ENCODE measurements at places on chromosomes 7 and 10.

DNA sequence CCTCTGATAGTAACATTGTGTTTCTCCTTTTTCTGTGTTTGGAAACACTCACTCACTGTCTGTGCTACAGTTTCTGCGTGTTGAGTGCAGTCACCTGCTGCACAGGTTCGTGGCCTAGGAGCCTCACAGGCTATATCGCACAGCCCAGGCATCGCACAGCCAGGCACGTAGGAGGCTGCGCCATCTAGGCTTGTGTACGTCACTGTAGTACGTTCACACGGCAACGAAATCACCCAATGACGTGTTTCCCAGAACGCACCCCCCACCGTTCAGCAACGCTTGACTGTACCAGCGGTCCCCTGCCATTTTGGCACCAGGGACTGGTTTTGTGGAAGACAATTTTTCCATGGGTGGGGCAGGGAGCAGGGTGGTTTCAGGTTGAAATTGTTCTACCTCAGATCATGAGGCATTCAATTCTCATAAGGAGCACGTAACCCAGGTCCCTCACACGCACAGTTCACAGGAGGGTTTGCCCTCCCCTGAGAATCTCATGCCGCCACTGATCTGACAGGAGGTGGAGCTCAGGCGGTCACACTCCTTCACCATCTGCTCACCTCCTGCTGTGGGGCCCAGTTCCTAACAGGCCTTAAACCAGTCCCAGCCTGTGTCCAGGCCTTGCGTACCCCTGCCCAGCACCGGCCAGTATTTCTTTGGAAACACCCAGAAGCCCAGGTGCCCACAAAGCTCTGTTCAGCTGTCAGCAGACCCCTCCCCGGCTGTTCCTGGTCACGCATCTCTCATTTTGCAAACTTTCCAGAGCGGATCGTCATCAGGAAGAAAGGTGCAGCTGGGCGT is 23.2 kb upstream of the PRKAR1B start:
- DNase-seq, result no peak

GRCh38 chr10:11713963-11714362 is 28.2 kb upstream of the ECHDC3 start:
- no peak for DNase-seq

DNA sequence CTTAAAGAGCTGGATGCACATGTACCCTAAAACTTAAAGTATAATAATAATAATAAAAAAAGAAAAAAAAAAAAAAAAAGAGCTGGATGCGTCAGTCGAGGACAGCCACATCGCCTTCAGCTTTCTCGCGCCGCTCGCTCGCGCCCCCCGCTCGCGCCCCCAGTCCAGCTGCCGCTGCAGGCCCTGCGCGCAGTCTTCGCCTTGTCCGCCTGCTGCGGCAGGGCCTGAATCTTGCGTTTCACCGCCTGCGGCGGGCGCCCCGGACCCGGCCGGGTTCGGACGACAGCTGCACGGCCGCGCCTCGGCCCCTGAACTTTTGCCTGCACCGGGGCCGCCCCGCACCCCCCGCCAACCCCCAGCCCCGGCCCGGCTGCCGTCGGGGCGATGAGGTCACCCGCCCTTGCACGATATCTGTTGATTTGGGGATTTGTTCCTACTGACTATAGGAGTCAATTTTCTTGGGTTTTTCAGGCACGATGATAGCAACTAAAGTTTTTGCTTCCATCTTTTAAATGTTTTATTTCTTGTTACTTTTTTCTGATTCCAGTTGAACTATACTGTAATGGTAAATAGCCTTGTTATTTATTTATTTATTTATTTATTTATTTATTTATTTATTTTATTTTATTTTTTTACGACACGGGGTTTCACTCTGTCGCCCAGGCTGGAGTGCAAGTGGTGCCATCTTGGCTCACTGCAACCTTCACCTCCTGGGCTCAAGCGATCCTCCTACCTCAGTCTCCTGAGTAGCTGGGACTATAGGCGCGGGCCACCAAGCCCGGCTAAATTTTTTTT is 33.5 kb upstream of the CPN1 start:
- no peak for DNase-seq

GRCh38 chr7:6164010-6164409 is 108.4 kb downstream of the CYTH3 start:
- DNase-seq, result no peak

DNA sequence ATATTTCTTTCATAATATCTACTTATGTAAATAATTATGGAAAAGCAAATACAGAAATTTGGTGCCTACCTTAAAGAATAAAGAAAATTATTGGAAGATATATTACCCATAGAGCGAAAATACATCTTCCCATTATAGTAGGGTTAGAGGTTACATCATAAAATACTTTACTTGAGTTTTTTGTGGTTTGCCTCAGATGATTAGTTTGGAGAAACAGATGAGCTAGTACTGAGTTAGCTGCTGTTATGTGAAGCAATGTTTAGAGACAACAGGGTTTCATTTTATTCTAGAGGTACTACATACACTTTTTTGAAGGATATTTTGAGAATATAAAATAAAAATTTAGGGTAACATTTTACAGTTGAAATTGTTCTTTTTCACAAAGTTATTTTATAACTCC is 2.9 kb upstream of the MLLT10 start:
- DNase-seq, result no peak

DNA sequence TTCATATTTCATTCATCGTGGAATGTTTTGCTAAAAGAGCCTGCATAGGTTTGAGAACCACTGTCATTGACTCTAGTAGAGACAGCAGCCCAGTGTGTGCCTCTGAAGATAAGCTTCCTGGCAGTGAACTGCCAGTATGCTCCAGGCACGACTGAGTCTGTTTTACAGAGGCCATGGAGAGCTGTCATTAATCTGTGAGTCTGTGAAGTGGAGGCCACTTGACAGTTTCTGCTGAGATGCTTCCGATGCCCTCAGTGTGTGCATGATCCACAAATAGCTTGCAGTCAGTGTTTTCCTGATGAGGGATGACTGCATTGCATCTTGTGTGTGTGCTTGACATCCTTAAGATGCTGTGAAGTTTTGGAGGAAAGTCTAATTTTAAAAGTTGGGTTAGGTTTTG is 162.2 kb downstream of the PFKFB3 start:
- DNase-seq, result no peak

DNA sequence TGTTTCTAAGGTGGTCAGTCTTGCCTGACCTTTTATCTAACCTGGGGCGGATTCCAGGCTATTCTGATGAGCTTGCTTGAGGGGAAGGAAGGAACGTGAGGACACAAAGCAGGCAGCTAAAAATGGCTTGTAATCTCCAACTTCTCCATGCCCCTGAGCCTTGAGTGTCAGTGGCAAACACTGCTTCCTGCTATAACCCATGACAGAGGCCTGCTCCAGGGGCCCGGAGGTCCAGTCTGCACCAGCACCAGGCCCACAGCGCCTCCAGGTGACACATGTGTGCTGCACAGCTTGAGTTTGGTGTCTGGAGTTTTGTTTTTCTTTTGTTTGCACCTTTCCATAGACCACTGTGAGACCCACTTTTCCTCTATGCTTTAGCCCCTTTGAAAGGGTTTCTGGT is 207.9 kb downstream of the PAXIP1 start:
- DNase-seq, result no peak

DNA sequence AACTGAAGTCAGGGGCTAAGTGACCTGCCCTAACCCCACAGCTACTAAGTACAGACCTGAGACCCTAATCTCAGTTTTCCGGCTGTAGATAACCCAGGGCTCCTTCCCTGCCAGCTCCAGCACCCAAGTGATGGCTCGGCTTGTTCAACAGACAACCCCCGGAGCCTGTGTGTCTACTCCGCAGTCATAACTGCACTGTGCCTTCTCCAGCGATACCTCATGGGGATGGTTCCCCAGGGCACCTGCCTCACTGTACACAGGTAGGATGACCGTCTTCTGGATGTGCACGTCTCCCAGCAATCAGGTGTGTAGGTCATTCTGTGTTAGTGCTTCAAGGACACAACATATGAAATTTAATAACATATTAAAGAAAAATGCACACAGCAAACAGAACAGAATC is 37.1 kb downstream of the CPXM2 start:
- no peak for DNase-seq

DNA sequence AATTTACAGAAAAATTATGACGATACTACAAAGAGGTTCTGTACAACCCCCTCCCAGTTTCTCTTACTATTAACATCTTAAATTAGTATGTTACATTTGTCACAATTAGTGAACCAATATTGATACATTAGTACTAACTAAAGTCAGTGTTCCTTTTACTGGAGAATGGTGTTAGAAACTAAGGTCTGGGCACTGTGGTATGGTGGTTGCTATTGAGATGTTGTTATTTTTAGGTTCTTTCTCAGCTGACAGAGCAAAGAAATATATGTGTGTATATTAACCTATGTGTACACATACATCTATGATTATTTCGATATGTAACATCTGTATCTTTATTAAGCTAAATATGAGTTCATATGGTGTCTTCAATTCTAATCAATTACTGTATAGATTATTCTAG is 11.7 kb upstream of the CFTR start:
- DNase-seq, result no peak

GRCh38 chr7:2800931-2801688 is 43.0 kb downstream of the GNA12 start:
- DNase-seq, result no peak

GRCh38 chr10:133528296-133528844 is 1.2 kb downstream of the CYP2E1 start:
- no peak for DNase-seq

DNA sequence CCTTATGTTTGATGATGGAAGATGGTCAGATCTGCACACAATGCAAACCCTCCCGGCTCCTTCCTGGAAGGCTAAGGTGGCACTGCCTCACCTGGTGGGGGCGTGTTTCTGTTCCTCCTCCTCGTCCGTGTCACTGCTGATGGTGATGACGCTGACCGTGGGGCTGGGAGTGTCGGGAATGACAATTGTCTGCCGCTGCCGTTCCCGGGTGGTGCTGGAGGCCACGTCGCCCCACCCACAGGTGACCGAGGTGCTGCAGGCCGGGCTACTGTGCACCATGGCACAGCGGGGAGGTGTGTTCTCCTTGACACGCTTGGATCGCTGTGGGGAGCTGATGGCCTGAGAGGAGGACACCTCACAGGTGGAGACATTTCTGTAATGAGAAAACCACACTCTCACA is 73.1 kb downstream of the CLEC2L start:
- no peak for DNase-seq

DNA sequence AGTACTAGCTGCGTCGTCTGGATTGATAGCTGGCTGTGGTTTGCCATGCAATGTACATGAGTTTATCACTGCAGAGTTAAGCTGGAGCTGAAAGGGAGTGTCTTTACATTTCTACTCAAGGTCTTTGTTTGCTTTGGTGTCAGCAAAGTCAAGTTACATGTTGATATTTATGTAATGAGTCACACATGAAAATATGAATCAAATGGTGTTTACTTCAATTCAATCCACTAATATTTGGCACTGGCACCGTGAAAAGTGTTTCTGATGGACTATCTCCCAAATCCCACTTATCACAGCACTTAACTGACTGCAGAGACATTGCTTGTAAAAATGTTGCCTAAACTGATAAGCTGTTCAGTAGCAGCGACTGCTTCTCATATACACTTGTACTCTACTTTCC is 395.9 kb downstream of the TFEC start:
- no peak for DNase-seq

- DNase-seq, result no peak
These were observed 19.6 kb upstream of the PRKAG2 start for GRCh38 chr7:151896486-151896885.

- no peak for DNase-seq
These were observed 283.5 kb upstream of the PPP2R2D start for GRCh38 chr10:131617113-131617858.

GRCh38 chr10:792792-793100 is 103.3 kb upstream of the DIP2C start:
- no peak for DNase-seq

DNA sequence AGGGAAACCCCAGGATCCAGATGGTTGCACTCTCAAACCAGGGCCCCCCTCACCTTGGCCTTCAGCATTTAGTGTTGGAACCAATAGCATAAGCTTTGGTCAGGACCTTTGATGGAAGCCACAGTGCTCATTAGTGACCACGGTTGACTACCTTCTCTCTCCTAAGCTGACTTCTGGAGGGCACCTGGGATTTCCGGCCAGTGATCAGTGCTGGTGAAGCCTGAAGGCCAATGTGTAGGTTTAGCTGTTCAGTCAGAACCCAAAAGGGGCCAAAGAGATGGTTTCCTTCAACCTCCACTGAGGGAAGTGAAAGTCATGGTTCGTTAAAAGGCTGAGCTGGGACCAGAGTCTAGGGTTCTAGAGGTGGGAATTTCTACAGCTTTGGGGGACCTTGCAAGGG is 46.4 kb downstream of the TCF7L2 start:
- no peak for DNase-seq

GRCh38 chr7:13508586-13508985 is 480.9 kb downstream of the ETV1 start:
- DNase-seq, result no peak

DNA sequence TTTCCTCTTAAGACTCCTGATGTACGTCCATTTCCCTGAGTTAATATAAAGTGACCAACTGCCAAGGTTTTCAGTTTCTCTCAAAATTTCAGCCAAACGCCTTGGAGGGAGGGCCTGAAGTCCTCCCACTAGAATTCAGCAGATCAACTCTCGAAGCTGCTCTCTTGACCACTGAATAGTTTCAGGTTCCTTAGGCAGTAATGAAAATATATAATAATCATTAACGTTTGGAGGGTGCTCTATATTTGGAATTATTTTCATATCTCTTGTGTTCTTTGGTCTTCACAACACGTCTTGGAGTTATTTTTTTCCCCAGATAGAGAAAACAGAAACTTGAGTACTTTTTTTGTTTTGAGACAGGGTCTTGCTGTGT is 123.6 kb upstream of the SFMBT2 start:
- no peak for DNase-seq

DNA sequence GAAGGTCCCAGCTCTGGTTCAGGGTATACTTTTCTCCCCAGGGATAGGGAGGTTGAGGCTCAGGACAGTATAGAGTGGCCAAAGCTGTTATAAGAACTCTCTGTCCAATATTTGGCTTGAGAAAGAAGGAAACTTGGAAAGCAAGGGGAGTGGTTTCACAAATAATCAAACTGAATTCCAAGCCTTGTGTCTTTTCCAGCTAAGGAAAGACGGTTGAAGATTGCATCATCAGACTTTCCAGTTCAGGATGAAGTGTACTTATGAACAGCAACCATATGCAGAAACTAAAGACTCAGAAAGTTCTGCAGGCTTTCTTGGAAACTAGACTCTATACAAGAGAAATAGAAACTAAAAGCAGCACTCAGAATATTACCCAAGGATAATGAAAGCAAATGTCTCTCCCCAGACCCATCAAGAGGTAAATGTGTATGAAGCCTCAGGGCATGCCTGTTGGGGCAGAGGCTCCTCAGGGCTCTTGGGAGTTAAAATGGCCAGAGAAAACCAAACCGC is 46.4 kb downstream of the RAMP3 start:
- peak; percentile 33 for DNase-seq

- DNase-seq, result no peak
These were observed 64.1 kb downstream of the ZMIZ1 start for GRCh38 chr10:79132681-79133381.
